NCI-H2029 treated with DMSO at 0.1 percent for 48 hours (cell line): ENCODE measurements at places on chromosomes 16 and 17.
A peak's percentile ranks its signal among the peaks of the same experiment; 100 is the strongest.

DNA sequence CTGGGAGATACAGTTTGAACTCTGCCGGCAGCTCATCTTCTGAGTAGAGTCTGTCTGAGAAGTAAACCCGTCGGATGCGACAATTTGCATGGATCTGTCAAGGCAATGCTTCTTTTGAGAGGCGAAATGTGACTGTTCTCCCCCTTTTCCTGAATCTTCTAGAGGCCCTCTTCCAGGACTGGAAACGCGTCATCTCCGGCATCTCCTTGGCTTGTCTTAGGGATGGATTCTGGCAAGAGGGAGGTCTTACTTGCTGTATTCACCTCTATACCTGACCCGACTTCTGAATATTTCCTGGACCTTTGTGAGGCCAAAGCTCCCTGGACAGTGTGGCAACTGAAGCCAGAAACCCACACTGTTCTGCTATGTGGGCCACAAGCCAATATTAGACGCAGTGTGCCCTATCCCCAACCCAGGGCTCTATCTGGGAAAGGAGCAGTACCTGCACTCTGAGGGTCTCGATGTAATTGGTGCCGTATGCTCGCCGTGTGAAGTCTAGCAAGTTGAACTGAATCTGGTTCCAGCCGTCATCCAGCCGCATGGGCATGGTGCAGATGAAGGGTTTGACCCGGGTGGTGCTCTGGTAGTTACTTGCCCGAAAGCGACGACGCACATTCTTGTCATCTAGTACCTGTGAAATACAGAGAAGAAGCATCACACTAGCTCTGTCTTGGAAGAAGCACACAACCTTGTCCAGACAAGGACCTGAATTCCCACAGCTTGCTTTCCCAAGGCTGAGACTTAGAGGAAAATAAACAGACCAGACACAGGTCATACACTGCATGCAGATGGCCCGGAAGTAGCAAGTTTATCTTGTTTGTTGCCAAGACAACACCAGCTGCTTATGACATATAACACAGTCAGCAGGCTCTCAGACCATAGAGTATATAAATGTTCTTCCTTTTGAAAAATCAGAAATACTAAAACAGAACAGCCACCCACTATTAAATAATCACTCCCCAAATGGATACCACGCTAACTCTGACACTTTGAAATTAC is 14.1 kb downstream of the CFAP20 start:
- DNase-seq = no peak

DNA sequence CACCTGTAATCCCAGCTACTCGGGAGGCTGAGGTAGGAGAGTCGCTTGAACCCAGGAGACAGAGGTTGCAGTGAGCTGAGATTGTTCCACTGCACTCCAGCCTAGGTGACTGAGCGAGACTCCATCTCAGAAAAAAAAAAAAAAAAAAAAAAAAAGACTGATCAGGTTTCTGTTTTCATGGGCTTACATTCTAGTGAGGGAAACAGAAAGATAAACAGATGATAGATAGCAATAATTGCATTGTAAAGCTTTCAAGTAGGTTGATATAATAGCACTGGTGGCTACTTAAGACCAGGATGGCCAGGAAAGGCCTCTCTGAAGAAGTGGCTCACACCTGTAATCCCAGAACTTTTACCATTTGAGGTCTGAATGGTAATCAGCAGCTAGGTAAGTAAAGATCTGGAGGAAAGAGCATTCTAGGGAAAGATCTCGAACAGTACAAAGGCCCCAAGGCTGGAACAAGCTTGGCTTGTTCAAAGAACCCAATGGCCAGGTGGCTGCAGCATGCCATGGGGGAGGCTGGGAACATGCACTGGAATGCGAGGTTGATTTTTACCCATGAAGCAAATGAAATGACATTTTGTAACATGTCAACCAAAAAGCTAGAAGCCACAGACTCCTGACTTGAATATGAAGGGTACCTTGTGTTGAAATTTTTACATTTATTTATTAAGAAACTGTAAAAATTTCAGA is 108.3 kb upstream of the DHX40 start:
- peak; percentile 39 for DNase-seq

DNA sequence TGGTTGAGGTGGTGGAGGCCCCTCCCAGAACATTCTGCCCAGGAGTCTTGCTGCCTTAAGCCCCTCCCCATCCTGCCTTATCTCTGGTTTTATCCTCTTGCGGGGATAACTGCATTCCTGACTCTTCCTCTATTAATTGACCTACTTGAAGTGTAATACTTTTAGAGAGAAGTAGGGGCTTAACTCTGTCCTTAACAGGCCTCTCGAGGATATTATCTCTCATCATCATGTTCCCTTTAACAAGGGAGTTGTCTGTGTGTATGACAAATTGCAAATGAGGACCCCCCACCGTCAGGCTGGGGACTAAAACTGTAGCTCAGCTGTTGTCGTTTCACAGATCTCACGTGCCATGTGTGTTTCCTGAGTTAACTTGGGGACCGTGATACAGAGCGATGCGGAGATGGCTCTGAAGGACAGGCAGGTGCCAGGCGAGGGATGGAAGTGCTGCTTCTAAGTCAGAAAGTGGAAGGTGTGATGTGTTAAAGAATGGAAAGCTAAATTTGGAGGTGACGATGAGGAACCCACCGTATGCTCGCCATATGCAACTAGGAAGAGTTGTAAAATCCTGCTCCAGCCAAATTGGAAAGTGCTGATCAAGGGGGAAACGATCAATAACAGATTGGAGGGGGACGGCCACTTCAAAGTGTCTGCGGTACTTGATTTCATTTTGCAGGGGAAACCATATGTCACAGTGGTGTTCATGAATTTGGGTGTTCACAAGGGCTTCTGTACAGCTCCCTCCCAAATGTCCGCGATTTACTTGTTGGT is 106.3 kb downstream of the RPTOR start:
- no peak for DNase-seq

GRCh38 chr17:29760279-29761039 is 137.7 kb upstream of the CORO6 start:
- no peak for DNase-seq
